ENCODE measurements at places on chromosomes 16 and 17.

DNA sequence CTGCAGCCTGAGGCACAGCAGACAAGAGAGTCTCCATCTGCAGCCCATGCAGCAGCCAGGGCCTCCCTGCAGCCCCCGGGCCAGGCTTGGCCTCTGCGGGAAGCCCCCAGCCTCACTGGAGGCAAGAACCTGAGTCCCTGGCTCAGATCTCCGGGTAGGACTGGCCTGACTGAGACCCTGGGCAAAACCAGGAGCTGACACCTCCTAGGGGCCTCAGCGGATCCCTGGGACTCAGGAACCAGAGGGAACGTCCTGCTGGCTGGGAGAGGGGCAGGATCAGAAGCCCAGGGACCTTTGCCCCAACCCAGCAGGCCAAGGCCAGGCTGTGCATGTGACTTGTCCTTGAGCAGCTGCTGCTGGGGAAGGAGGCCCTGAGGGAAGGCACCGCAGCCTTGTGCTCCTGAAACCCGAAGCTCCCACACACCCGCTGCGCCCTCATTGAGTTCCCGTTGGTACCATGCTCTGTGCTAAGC, 1.7 kb upstream of the PRSS21 start:
- no peak for DNase-seq

- DNase-seq: no peak
Measured at GRCh38 chr16:4328782-4329775, 13.2 kb downstream of the GLIS2 start.

DNA sequence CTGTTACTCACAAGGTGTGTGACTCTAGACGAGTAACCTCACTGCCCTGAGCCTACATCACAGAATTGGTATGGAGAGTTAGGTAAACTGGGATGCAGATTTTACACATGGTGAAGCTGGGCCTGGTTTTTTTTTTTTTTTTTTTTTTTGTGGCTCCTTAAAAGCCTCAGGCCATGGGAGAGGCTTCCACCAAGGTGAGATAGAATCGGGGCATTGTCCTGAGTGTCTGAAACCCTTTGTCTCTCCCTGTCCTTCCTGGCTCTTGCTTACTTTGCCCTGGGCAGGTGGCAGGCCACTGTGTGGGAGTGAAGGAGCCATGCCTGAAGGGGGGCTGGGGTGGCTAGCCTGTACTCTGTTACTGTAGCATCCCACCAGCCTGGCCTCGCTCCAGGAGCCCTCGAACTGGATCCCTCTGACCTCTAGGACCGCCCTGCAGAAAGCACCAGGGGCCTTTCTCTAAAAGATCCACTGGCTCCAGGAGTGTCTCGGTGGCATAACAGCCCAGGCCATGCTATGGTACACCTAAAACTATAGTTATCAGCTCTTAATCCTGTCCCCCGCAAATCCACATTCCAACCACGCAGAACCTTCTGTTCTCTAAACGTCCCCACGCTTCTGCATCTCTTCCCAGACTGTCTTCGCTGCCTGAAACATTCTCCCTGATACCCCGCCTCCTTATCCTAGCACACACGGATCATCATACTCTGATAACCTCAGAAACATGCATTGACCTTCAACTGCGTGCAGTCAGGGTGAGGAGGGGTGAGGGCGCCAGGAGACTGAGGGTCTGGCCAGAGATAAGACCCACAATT, 1.7 kb upstream of the SLC13A2 start:
- no peak for DNase-seq

GRCh38 chr16:11001611-11002010, 57.2 kb downstream of the CLEC16A start:
- DNase-seq: no peak

- DNase-seq: no peak
Measured at GRCh38 chr16:88910284-88911135, 44.0 kb upstream of the PABPN1L start.

DNA sequence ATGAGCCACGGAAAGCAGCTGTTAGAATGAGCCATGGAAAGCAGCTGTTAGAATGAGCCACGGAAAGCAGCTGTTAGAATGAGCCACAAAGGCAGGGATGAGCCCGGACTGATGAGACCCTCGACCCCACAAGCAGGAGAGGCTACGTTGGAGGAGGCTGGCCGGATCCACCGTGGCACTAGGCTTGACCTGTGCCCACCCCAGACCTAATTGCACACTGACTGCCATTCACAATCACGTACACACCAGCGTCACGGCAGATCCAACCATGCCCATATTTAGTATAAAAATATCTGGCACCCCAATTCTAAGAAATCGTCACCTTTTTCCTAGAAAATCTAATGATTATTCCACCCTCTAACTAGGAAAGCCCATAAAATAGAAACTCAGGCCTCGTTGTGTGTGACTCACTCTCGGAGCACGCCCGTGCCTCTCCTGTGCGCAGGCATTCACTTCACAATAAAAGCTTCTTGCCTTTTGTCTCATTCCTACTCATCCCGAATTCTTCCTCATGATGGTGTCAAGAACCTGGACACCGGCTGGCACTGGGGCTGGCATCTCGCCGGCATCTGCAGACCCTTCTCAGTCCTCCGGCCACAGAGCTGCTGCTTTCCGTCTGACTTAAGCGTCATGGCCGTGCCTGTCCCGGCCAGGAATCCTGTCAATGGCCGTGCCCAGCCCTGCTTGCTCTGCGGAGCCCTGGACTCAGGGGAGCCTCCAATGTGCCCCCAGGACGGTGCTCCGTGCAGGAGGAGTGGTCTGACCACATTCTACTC, 5.5 kb upstream of the SECTM1 start:
- DNase-seq: no peak

- no peak for DNase-seq
Measured at GRCh38 chr16:29912087-29912486, 11.8 kb downstream of the ASPHD1 start.

- peak; percentile 15 for DNase-seq
Measured at GRCh38 chr16:27458258-27458657, 56.3 kb downstream of the IL21R start.

DNA sequence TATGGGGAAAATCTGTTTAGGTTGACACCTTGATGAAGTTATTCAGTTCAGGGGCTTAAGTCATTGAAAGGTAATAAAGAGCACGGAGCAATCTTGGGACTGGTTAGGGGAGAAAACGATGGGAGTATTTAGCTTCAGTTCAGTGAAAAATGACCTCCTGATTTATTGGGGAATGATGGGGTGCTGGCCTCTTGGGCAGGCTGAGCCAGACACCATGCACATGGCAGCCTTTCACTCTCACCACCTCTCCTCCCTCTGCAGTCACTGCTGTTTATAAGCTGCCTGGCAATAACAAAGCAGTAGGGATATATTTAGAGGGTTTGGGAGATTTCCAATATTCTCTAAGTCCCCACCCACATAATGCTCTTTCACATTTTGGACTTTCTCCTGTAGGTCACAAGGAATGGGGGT, 140.5 kb upstream of the HS3ST2 start:
- no peak for DNase-seq

GRCh38 chr17:44115585-44116415, 7.6 kb downstream of the HDAC5 start:
- DNase-seq: no peak

DNA sequence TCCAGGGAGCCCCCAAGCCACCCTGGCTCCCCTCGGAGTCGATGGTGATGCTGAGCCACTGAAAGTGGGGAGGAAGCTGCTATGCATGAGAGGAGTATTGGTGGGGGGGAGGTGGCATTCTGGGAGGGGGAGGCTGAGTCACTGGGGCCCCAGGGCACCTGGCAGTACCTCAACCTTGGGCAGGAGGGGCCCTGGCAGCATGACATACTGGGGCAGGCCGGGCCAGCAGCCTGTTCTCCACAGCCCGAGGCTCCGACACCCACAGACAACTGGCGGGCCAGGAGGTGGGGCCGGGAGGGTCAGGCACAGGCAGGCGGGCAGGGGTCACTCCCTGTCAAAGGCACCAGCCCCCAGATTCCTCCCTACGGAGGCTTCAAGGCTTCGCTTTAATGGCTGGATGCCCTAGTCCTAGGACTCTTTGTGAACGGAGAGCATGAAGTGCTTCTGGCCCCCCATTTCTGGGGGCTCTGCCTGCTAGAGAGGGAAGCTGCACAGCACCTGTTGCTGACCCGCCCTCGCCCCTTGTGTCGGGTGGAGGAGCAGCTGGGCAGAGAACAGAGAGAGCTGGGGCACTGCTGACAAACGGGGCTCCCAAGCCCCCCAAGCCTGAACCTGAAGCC, 928 bp downstream of the CASKIN2 start:
- no peak for DNase-seq

DNA sequence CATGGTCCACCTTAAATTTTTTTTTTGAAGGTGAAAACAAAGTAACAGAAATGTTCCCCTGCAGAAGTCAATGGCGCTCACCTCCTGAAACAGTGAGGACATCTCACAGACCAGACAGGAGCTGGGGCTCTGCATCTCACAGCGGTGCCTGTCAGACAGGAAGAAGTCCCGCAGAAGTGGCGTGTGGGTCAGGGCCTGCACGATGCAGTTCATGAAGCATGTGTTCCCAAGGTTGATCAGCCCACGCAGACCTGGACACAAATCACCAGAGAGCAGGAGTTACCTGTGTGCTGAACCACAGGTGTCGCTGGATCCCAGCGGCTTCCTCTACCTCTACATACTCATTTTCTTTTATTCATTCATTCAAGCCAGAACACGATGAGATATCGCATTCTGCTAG, 24.9 kb downstream of the USP22 start:
- DNase-seq: no peak

DNA sequence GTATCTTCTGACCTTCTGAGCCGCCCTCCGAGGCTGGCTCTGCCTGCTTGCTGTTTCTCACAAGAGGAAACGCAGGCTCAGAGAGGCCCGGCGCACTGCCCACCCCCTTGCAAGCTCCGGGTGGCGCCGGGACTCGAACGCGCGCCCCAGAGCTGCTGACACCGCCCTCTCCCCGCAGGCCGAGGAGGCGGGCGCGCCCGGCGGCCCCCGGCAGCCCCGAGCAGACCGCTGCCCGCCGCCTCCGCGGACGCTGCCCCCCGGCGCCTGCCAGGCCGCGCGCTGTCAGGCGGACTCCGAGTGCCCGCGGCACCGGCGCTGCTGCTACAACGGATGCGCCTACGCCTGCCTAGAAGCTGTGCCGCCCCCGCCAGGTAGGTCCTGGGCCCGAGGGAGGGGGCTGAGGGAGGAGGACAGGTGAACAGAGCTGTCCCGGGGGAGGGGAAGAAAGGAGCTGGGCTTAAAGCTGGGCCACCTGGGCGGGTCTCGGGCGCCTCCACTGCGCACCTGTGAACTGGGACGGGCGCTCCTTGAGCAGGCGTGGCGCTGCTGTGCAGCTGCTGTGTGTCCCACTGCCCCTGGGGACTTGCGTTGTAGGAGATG, 18.2 kb downstream of the WFDC1 start:
- no peak for DNase-seq

DNA sequence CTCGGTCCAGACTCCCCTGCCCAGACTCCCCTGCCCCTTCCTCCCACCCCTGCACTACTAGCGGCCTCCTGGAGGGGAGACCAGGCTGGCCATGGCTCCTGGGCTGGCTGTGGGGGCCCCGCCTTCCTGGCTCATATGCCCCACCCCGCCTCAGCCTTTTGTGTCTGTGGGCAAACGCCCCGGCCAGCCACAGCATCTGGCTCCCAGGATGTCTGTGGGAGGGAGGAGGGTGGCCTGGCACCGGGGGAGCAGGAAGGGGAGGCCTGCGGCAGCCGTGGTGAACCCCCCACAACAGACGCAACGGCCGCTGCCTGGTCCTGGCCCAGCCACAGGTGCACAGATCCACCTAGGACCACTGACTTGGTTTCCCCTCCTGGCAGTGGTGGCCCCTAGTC, 32.9 kb downstream of the BAHCC1 start:
- no peak for DNase-seq

DNA sequence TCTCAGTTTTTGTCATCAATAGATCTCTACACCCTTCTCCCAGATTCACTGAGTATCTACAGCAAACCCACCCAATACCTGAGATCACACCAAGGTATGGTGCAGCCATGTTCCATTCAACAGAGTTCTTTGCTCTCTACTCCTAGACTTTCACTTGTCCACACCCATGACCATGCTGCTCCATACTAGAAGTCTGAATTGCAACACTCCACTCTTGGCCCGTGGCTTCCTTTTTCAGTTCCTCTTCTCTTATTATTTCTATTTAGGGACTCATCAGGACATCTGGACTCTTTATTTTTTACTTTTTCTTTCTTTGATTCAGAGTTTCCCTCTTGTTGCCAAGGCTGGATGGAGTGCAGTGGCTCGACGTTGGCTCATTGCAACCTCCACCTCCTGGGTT, 37.1 kb downstream of the YWHAE start:
- no peak for DNase-seq

GRCh38 chr16:47519037-47519436, 57.9 kb downstream of the PHKB start:
- no peak for DNase-seq

DNA sequence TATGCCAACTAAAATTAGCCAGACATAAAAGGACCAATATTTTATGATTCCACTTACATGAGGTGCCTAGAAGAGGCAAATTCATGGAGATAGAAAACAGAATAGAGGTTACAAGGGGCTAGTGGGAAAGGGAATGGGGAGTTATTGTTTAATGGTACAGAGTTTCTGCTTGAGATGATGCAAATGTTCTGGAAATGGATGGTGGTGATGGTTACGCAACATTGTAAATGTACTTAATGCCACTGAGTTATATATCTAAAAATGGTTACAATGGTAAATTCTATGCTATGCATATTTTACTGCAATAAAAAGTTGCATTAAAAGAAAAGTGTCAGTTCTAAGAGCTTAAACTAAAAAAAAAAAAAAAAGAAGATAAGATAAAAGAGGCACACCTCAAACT, 17.9 kb downstream of the MT1X start:
- no peak for DNase-seq

- no peak for DNase-seq
Measured at GRCh38 chr17:17811381-17812210, 25.2 kb downstream of the SREBF1 start.

GRCh38 chr17:33267271-33267790, 25.8 kb downstream of the ASIC2 start:
- no peak for DNase-seq

GRCh38 chr16:78363843-78364555, 264.5 kb downstream of the WWOX start:
- no peak for DNase-seq

- DNase-seq: no peak
Measured at GRCh38 chr17:75551266-75551665, 25.8 kb downstream of the LLGL2 start.

Data from activated T-cell treated with anti-CD3 and anti-CD28 coated beads, Interleukin-2, amount 50 U/mL, for 1 hour (primary cell).